Activated naive CD4-positive, alpha-beta T cell (primary cell): ENCODE measurements at places on chromosomes 6 and 20.

DNA sequence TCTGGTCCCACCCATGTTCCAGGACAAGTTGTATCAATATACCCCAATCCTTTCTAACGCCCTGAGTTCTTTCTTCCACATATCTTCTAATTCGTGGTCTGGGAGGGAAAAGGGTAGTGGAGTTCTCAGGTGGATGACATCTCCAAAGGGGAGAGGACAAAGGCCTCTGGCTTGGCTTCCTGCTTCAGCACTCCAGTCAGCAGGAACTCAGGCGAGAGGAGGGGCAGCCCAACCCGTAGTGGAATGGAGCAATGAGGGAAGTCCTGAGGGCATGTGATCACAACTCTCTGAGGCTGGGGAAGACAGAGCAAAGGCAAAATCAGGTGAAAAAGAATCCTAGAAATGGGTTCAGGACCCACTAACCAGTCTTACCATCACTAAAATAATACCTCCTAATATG lies 9.6 kb upstream of the NRM start:
- no peak for DNase-seq

GRCh38 chr6:11760015-11760473 lies 18.6 kb downstream of the ADTRP start:
- DNase-seq, result no peak

- no peak for DNase-seq
Measured at GRCh38 chr6:63882208-63882607, 246.6 kb downstream of the PHF3 start.

- no peak for DNase-seq
Measured at GRCh38 chr6:10381133-10381829, 33.6 kb downstream of the TFAP2A start.

DNA sequence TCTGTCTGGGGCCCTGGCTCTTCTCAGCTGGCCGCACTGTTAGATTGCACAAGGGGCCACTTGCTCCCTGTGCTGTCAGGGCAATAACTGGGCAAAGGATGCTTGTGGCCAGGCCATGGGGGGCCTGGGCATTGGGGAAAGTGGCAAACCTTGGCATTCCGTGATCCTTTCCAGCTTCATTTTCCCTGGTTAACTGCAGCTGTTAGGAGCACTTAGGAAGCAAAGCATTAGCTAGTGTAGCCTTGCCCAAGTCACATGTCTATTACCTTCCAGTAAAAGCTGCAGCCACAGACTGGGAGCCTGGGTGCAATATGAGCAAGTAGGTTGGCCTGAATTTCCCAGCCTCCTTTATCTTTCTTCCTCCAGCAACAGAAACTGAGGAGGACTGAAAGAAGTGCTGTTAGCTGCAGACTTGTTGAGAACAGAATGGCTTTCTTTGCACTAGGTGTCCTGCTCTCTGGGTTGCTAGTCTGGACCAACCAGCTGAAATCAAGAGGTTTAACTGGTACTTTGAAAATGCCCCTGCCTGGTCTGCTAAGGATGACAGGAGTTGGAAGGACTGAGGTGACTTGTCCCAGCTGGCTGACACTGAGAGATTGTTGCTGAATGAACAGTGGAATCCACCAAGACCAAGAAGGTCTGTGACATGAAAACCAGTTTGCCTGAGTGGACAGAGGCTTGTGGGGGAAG lies 312.3 kb upstream of the SUPT3H start:
- no peak for DNase-seq

DNA sequence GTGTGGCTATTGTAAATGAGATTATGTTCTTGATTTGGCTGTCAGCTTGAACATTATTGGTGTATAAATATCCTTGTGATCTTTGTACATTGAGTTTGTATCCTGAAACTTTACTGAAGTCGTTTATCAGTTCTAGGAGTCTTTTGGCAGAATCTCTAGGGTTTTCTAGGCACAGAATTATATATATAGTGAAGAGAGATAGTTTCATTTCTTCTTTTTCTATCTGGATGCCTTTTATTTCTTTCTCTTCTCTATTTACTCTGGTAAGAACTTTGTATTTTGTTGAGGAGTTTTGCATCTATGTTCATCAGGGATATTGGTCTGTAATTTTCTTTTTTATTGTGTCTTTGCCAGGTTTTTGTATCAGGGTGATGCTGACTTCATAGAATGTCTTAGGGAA lies 589.2 kb upstream of the MAN1A1 start:
- DNase-seq, result no peak

- DNase-seq, result no peak
Measured at GRCh38 chr6:95601133-95601532, 23.8 kb downstream of the MANEA start.

GRCh38 chr20:44690781-44691423 lies 24.3 kb upstream of the CCN5 start:
- DNase-seq, result no peak

- DNase-seq, result no peak
Measured at GRCh38 chr6:158622545-158623190, 21.9 kb downstream of the DYNLT1 start.

GRCh38 chr6:158439255-158439654 lies 120.6 kb upstream of the TMEM181 start:
- no peak for DNase-seq

- no peak for DNase-seq
Measured at GRCh38 chr6:49264909-49265308, 198.1 kb downstream of the MMUT start.

DNA sequence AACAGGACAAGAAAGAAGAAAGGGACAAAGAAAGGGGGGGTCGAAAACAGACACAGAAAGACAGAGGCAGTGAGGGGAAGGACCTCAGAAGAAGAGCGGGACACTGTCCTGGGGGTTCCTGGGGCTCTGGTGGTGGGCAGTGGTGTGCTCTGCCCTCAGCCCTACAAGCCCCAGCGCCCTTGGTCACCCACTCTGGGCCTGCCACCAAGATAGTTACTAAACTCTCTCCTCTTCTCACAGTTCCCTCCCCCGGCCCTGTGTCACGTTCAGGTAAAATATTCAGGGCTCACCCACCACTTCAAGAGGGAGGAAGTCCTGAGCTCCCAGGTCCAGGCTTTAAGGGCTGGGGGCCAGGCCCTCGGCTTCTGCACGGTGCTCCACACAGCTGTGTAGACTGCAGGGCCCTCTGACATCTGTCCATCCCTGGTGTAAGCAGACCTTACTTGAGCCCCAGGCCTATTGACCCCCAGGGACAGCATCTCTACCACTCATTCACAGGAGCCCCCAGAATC lies 87.4 kb downstream of the MRPL14 start:
- DNase-seq, result no peak

- DNase-seq, result no peak
Measured at GRCh38 chr6:35973670-35974222, 50.7 kb downstream of the SLC26A8 start.

GRCh38 chr20:3728876-3729275 lies 3.6 kb upstream of the HSPA12B start:
- no peak for DNase-seq

GRCh38 chr20:50534567-50534966 lies 24.4 kb downstream of the PTPN1 start:
- DNase-seq, result no peak

GRCh38 chr6:44042261-44042988 lies 84.8 kb downstream of the MRPL14 start:
- DNase-seq, result no peak

- DNase-seq, result no peak
Measured at GRCh38 chr20:33925867-33926266, 67.8 kb upstream of the RALY start.

GRCh38 chr6:80922916-80923455 lies 816.5 kb downstream of the BCKDHB start:
- no peak for DNase-seq

- DNase-seq, result no peak
Measured at GRCh38 chr6:27156874-27157458, 90.5 kb upstream of the PRSS16 start.

DNA sequence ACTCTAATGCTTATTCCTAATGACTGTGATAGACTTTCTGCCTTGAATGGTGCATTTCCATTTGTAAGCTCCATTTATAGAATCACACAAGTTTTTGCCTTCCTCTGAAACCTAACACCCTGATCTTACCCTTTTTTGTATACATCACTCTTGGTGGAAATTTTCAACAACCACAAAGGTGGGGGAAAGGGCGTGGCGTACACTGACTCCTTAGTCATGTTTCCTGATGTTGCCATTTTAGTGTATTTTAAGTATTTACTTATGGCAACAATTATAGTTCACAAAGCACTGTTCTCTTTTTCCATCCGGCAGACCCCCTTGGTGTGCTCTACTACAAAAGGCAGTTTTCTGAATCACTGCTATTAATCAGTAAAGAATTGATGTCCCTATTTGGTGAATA lies 92.0 kb downstream of the ATXN1 start:
- DNase-seq, result no peak

DNA sequence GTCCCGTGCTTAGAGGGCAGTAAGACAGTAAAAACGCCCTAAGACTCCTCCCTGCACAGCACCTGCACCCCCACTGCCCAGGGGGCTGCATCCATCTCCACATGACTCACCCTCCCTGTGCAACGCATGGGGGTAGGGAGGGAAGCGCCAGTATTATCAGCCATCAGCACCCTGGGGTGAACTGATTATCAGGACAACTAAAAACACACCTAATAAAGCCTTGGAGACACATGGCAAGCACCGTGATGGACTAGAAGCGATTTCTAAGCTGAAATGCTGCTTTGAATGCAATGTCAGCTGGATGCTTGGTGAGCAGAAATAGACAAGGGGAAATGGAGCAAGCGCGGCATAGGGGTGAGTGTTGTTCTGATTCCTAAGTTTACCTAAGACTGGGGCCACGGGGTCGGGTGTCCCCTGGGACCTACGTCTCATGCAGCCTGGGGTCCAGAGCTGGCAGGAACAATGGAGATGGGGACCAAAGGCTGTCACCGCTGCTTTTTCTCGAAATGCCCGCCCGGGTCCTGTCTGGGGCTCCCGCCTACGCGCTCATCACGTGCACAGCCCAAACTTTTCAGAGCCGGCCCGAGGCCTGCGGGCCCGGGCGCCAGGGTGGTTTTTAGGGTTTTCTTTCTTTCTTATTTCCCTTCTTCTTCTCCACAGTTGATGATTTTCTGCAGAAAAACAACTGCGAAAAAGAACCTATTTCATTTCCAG lies 702 bp upstream of the TNFAIP3 start:
- DNase-seq, result no peak

DNA sequence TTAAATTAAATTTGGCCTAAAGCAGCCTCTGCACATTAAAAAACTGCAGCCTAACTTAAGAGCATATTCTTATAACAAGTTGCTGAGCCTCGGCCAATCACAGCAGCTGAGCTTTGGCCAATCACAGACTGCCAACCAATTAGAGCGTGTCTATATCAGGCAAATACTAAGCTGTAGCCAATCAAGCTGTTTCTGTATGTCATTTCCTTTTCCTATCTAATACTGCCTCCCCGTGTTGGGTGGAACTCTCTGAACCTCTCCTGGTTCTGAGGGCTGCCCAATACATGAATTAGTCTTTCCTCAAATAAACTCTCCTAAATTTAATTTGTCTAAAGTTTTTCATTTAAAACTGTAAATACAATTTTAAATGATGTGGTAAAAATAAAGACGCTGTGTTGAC lies 3.9 kb upstream of the TMEM244 start:
- no peak for DNase-seq

GRCh38 chr6:89298680-89299465 lies 16.2 kb downstream of the GABRR2 start:
- DNase-seq, result no peak

DNA sequence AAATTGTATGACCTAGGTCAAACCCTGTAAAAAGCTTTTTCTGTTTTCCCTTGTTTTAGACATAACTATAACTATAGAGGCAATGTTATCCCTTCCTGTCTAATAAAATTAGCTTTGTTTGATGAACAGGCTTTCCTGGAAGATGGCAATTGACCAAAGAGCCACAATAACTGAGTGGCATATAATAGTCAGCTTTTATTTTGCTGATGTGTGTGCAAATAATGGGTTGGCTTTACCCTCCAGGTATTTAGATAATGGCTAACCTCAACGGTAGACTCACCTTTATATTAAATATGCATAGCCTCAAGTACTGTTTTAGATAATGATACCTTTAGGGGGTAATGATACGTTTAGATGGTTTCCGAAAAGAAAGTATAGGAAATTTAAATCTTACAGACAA lies 15.0 kb downstream of the TBXT start:
- no peak for DNase-seq

GRCh38 chr6:44738601-44739146 lies 351.2 kb downstream of the CDC5L start:
- no peak for DNase-seq

DNA sequence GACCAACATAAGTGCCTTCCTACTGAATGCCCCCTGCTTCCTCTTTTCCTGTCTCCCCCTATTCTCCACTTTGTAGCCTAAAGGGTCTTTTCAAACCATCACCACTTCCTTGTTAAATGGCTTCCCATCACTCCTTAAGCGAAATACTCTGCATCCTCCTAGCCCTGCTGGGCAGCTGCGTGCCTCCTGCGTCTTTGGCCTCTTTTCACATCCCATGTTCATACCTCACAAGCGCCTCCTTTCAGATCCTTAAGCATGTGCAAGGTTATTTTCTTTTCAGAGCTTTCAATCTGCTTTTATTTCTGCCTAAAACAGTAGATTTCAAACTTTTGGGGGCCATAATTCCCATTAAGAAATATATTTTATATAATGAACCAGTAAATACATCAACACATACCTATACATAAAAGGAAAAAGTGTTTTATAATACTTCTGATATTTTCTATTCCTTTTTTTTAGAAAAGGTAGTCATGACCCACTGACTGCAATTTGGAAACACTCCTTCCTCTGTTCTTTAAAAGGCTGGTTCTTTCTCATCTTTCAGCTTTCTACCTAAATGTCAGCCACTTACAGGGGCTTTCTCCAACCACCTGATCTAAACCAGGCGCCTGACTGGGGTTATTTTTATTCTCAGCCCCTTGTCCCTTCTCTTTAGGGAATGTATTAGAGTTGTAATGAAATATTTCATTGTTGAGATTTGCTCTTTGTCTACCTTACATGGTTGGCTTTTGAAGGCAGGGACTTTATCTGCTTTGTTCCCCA lies 84.1 kb downstream of the PRDM1 start:
- no peak for DNase-seq

- no peak for DNase-seq
Measured at GRCh38 chr20:54668271-54669039, 193.1 kb downstream of the DOK5 start.

- DNase-seq, result no peak
Measured at GRCh38 chr6:100923481-100924165, 42.5 kb upstream of the ASCC3 start.

DNA sequence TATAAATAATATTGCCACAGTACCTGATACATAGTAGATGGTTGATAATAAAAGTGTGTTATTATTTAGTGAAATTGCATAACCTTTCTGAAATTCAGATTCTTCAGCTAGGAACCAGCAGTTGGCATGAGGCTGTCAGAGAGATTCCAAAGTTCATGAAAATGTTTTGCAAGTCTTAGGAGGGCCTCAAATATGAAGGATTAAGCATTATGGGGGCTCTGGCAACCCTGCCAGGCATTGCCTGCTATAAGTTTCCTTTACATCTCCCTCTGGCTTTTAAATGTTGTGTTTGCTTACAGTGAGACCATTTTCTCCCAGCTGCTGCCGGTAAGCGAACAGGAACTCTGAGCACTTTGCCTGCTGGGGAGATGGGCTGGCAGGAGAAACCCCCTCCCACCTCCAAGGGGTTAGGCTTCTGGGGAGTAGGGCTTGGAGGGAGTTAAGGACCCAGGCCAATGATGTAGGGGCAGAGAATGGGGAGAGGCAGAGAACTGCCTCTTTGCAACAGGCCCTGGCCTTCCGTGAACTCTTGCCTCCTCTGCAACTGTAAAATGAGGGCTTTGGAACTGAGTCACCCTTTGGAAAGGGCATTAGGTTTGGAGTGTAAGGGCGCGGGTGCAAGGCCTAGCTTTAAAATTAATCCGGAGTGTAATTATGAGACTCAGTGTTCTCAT lies 33.2 kb upstream of the KIF3B start:
- no peak for DNase-seq

GRCh38 chr6:157806856-157807215 lies 16.2 kb upstream of the SNX9 start:
- DNase-seq, result no peak

- DNase-seq, result no peak
Measured at GRCh38 chr6:21360336-21360735, 233.2 kb upstream of the SOX4 start.
